LHCN-M2 (cell line): ENCODE measurements at places on chromosomes 4 and X.

- peak; percentile 94 for DNase-seq
Observed at GRCh38 chr4:74631338-74631737, 163.0 kb downstream of the BTC start.

DNA sequence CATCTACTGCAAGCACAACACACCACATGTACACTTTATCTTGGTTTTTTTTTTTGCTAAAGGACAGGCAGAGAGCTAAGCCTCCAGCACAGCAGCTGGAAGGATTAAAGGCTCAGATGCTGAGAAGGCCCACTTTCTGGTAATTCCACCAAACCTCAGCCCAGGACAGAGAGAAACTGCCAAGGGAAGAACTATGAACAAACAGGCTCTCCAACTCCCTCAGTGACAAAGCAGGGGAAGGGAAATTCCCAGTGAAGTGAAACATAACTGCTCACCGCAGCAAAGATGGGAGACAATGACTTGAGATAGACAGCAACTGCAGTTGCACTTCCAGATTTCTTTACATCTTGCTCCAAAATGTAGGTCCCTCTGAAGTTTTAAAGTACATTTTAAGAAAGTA lies 4.8 kb downstream of the PROM1 start:
- peak; percentile 13 for DNase-seq

DNA sequence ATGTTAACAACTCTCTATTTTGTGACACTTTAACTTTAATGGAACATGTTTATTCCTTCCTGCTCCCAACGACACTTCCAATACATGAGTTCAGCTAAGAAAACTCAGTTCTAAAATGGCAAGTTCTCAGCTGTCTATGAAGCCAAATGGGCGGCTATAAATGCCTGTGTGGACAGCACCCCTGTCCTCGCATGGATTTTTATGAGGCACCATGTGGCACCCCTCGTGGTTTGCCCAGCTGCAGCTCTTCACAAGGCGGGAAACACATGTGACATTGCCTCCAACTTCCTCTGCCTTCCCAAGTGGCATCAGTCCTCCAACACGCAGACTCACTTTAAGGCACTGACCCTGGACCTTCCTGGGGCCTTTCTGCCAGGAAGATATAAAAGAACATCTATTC lies 48.0 kb downstream of the SH3RF1 start:
- no peak for DNase-seq

- DNase-seq = peak; percentile 85
Observed at GRCh38 chrX:13428053-13428786, 108.4 kb upstream of the ATXN3L start.

DNA sequence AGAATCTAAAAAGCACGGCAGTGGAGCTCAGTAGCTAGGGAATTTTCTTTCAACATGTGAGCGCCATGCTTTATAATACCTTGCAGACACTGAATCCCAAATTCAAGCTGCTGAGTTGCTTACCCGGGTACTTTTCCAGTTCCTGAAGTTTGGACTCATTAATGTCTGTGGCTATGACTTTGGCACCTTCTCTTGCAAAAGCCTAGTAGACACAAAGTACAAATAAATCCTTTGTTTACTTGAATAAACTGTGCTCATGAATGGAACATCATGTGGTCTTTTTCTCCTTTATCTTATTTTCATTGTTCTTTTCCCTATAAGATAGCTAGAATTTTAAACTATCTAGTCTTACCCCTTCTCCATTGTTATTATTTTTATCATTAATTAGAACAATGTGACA lies 4.6 kb downstream of the BDH2 start:
- DNase-seq = no peak

DNA sequence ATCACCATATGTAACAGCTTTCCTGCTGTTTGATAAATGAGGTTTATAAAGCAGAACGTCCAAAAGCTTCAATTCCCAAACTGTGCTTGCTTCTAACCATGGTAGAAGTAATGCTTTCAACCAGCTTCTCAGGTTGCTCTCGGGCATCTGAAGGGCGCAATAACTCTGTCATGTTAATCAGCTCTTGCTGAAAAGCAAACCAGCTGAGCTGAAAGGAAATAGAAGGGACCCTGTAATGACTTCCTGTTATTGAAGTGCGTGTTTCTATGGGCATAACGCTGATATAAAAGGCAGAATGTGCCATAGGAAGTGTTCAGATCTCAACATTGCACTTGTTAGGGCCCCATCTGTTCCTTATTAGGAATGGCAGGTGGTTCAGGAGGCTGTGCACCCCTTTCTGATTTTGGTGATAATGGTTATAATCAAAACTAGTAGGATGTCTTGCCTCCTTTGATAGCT lies 21.2 kb downstream of the HERC3 start:
- DNase-seq = no peak

DNA sequence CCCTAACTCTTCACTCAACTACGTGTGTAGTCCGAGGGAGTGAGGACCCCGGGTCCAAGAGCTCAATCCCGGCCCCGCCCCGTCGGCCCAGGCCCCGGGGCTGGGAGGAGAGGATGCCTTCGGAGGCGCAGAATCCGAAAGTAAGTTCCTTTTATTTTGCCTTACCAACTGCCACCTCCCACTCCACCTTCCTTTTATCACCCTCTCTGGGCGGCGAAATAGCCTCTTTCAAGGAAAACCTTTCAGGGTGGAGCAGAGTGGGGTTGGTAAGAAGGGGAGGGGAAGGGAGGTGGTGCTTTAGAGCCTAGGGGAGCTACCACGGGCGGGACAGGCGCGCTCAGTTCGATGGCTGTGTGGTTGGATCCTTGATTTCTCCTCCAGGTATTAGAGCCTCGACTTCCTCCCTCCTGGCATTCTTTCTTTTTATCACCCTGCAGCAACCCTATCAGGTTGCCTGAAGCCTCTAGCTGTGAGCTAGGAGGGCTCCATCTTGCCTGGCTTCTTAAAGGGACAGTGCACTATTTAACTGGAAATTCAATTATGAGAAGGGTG lies 191.2 kb downstream of the RRAGB start:
- DNase-seq = peak; percentile 14

- no peak for DNase-seq
Observed at GRCh38 chr4:146478009-146478408, 43.7 kb downstream of the SLC10A7 start.

DNA sequence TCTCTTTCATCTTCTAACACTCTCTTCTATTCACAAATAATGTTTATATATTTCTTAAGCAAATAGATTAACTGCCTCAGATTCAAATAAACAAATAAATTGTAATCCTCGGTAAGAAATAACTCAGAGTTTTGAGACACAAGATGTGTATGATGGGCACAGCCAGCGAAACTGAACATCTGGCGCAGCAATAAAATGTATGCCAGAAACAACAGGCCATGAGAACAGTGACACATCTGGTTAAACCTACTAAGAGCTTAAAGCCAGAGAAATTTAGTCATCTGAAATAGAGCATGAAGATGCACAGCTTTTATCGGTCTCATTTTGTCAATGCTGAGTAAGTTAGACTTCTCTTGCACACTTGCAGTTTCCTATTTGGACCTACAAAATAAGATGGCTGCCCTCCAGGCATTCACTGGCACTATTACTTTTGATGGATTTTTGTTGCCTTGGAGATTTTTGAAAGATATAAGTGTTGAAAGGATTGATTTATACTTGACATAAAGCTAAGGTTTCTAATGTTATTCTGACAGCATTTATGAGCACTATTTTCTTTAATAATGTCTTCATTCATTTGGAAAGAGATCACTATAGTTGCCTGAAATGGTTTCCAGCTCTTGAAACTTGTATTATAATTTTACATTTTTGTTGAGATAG lies 1444.0 kb downstream of the PCDH18 start:
- DNase-seq = no peak

GRCh38 chrX:4932790-4933189 lies 1219.3 kb upstream of the PRKX start:
- peak; percentile 1 for DNase-seq

DNA sequence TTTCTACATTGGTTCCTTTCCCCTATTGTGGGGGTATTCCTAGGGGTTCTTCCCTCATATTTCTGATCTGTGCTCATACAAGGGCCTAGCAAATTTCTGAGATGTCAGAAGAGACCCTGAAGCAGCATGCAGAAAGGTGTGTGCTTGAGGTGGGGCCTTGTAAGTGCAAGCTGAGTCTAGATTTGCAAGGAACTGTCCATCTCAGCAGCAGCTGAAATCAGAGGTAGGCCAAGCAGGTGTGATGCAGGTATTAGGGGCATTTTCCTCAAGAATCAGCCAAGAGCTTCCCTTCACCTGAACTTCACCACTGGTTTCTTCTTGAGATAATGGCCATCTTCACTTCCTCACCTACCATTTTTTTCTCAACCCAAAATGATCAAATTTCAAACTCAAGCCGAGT lies 45.1 kb downstream of the ASB9 start:
- no peak for DNase-seq

DNA sequence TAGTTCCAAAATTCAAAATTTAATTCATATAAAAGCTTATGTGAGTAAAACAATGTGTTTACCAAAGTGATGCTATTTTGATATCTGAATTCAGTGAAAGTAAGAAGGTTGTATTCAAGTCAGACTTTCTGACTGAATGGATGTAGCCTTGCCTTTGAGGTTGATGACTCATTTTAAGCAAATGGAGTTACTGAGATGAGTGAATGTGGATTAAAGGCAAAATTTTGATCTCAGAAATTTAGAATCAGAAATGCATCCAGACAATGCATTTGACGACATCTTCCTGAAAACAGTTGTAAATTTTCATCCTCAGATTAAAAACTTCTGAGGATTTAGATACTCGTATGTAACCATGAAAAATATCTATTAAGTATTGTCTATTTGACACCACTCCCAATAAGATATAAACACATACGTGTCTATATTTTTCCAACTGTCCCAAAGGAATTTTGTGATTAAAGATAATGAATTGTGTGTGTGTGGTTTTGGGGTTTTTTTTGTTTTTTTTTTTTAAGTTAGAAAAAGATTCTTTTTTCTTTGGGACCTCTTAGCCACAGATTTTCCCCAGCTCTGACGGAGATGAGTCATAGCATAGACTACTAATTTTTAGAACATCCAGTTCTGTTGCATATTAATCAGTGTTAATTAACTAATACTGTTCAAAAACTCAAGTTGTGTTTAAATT lies 34.4 kb downstream of the NFKB1 start:
- peak; percentile 84 for DNase-seq

DNA sequence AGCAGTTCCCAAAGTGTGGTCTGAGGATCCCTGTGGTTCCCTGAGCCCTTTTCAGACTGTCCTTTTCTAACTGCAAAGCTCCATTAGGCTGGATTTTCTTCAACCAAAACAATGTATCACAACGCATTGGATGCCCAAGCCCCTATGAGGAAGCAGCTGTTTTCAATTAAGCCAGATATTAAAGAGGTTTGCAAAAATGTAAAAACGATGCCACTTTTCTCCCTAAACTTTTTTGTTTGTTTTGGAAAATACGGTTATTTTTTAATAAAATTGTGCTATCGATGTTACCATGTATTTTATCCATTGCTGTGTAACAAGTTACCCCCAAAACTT lies 170.4 kb upstream of the BCOR start:
- no peak for DNase-seq

- DNase-seq = no peak
Observed at GRCh38 chr4:155530857-155531256, 135.8 kb upstream of the GUCY1A1 start.

DNA sequence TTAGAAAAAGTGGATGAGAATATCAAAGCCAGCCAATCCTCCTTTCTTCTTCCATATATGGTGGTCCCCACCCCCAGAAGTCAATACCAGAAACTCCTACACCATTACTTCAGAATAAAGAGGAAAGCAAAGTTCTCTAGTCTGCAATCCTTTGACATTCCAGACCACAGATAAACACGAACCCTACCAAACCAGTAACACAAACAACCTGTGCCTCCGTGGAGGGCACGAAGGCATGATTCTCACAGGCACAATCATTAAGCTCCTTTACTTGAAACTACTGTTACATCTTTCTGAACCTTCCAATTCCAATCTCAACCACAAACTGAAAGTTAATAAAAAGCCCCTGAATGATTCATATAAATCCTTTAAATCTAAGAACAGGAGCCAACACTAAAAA lies 16.3 kb downstream of the MAML3 start:
- no peak for DNase-seq

- DNase-seq = peak; percentile 72
Observed at GRCh38 chr4:54228056-54228527, 1.0 kb upstream of the PDGFRA start.

DNA sequence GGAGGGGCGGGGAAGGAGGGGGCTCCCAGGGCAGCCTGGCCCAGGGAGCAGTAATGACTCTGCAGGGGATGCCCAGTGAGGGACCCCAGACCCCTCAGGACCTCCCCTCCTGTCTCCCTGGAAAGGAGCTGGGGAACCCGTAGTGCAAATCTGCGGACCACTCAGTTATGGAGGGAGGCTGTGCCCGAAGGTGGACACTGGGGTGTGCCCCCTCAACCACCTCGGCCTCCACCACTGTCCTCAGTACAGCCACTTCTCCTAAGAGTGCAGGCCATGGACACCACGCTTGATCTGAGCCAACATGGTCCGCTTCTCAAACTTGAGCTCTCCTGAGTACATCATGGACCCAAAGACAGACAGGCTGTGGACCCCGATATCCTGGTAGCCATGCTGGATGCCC lies 378.2 kb upstream of the MAOA start:
- no peak for DNase-seq

DNA sequence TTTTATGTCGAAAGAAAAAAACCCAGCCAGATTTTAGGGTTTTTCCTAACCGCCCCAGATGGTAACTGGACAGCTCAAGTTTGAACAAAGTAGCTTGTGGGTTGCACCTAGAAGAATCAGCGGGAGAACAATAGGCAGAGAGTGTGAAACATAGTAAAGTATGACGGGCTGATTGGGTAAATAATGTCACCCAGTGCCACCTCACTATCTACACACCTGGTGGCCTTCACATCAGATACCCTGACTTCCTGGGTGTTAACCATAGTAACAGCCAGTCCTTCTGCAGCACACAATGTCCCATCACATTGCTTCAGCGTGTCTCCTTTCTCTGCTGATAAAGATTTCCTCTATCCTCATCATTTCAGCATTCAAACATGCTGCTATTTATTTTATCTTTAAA lies 159.1 kb upstream of the HS3ST1 start:
- DNase-seq = no peak

DNA sequence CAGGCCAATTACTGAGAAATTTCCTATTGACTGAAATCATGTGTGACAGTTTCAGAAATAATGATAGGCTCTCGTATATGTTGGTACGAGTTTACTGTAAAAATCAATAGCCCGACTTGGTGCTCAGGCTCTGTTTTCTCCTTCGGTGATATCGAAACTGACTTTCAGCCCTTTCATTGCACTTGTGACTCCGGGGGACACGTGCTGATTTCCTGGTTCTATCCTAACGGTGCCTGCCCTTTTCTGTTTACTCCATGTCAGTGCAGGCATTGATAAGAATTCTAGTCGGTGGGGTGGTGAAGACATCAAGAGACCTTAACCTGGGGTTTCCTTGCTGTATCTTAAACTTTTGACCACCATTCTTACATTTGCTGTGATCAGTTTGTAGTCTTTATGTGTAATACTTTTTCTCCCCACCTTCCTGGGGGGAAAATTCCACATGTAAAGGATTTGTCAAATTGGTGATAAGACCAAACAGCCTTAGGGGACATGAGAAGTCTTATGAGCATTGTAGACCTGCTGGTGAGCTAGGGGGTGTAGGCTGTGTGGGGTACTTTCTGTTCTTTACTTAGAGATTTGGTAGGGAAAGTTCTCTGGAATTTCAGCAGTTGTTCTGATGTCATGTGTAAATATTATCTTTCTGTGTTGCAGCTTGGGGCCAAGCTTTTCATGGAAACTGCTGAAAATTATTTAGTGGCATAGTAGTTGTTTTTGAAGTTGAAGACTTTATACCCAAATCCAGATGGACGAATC lies 52.7 kb downstream of the TMEM131L start:
- DNase-seq = no peak
